Left ventricle myocardium inferior (tissue), 1 donor: ENCODE measurements at places on chromosomes 1 and 21.

DNA sequence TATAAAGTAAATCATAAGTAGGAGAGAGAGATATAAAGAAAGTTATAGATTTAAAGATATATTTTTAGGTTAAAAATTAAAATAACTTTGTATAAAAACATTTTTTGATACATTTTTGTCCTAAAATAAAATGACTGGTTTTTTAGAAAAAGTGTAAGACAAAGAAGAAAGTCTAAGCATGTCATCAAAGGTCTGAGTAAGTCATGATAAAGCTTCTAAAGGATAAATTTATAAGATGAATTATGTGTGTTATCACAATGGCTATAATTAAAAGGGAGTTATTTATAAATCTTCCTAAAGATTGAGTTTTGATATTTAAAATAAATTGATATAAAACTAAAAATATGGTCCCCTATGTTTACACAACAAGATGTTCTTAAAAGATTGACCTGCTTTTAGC lies 370.9 kb downstream of the PTPRU start:
- DNase-seq = no peak

- DNase-seq = no peak
These were observed 14.5 kb downstream of the PDZK1IP1 start for GRCh38 chr1:47175227-47175934.

GRCh38 chr1:205792481-205792881 lies 17.2 kb upstream of the RAB29 start:
- DNase-seq = no peak

DNA sequence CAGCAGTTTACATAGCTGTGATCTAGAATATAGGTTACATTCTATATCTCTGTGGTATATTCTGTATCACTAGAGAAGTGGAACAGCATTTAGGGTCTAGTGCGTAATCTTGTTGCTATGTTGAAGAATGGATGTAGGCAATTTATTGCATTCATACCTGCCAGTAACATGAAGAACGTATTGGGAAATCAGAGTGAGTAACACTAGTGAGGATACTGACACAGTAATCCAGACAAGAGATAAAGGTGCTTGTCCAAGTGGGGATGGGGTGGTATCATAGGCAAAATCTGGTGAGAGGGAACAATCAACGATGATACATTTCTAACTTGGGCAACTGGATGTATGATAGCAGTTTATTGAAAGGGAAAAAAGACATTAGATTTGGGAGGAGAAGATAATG lies 9.8 kb downstream of the PPP2R5A start:
- DNase-seq = no peak

DNA sequence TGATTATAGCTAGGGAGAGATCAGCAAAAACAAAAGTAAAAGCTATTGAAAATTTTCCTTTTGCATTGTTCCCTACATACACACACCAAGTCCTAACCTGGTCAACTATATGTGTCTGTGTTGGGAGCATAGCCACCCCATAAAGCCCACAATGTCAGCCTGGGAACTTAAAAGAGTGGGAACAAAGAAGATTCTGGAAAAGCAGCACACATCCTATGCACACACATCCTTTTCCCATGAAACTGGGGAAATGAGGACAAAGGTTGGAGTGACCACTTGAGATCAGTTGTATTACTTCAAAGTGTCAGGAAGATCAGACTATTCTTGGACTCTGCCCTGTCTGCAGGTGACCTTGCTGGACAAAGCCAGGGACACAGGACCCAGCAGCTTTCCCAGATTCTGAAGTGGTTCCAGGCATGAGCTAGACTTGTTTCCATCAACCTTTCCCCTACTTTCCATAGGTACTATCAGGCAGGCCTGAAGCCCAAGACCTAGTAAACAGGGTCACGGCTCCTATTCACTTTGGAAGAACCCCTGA lies 15.9 kb downstream of the TXNIP start:
- DNase-seq = no peak

- DNase-seq = no peak
These were observed 28.5 kb downstream of the SLC37A1 start for GRCh38 chr21:42542196-42542595.

DNA sequence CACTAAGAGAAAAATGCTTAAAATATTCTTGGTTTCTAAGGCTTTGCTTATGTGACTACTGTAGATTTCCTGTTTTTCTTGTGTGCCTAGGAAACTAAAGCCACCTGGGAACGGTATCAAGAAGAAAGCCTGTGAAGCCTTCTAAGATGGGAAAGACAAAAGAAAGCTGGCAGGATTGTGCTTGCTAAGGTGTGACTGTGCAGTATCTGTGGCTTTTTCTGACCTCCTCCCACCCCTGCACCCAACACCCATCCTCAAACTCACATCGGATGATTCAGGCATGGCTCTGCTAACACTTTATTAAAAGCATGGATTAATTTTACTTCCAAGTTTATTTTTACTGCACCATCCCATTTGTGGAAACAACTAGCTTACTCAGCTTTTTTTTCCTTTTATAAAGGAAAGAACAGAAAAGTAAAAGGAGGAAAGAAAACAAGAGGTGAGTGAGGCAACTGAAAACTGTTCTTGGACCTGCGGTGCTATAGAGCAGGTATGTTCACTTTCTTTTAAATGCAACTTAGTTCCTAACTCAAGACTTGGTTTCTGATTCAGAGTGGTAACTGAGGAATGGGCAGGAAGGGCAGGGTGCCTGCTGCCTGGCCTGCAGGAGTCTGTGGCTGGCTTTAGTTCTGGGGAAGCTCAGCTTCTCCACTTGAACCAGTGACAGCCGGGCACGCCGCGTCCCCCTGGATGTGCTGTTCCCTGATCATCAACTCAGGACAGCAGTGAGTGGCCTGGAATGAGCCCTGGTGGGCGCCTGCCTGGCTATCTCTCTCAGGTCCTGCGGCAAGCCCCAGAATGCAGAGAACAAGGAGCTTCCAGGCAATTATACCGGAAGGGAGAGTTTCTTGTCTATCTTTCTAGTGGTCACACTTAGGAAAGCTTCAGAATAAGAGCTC lies at the start of gene GBP6:
TSS of gene GBP6 (plus strand) at position 422 of the 899 bp plus-strand sequence. CDS start 4,493 bp downstream, outside the sequence.
- peak; percentile 38 for DNase-seq

DNA sequence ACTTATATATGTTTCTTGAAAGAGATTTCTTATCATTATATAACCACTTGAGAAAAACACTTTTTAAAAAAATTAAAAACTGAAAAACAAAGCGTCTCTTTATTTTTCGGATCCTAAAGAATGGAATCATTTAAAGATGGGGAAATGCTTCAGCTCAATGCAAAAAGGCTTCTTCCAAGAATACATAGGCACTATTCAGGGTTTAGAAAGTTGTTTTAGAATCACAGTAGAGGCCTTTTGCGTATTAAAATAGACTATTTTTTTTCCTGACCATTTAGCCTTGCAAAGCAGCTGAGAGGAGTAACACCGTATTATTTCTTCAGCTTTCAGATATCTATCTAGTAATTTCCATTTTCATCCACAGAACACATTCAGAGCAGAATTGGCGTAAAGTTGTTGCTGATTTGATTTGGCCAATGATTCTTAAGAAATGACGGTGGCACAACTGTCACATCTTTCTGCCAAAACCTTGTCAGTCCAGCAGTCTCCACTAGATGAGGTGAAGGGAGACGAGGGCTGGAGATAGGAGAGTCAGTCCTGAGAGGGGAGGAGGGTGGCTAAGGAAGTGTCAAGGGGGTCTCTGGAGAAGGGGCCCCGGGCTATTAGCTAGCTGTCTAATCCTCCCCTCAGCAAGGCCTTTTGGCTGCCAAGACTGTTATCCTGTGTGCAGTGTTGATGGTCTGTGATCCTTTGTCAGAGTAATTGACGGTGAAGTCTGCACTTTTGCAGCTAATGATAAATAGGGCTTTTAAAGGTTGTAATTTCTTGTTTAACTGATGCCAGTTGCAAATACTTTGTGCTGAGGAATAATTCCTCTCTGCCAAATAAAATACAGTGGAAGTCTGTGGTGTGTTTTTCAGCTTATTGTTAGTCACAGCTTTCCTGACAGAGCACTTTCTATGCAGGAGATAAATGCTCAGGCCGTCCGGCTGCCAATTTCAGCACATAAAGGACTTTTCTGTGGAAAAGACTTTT lies 34.7 kb downstream of the PRRX1 start:
- no peak for DNase-seq

DNA sequence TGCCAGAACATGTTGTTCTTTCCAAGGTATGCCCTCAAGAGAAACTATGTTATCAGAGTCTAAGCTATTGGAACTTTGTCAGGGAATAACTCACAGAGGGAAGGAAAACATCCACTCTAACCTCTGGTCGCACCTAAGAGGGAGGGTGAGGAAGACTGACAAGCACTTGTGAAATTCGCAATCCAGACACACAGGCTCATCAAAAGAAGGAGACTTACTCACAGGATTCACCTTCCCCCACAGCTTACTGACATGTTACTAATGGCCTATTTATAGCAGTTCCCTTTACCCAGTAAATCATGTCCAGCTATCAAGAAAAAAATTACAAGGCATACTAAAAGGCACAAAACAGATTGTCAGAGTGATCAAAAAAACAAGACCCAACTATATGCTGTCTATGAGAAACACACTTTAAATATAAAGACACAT lies 36.9 kb downstream of the WDR64 start:
- no peak for DNase-seq

DNA sequence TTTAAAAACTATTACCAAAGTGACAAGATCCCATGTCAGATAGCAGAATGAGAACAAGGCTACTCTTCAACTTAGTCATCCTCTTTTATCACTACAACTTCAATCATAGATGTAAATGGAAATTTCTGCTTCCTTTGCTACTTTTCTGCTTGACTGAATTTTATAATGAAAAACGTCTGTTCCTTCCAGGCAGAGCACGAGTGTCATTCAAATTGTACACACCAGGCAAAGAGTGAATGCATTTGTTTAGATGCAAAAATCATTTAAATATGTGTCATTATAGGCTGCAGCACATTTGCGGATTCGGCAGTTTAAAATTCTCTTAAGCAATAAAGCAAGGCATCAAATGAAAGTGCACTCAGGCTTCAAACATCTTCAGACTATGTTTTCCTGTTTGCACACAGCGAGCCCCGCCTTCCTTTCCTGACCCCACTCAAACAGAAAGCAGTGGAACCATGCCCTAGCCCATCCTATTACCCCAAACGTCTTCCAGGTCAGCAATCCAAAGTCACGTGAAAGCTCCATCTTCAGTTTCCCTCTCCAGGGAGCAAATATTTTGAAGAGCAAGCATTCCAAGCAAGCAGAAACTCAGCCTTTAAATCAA lies 99.6 kb downstream of the APP start:
- no peak for DNase-seq

DNA sequence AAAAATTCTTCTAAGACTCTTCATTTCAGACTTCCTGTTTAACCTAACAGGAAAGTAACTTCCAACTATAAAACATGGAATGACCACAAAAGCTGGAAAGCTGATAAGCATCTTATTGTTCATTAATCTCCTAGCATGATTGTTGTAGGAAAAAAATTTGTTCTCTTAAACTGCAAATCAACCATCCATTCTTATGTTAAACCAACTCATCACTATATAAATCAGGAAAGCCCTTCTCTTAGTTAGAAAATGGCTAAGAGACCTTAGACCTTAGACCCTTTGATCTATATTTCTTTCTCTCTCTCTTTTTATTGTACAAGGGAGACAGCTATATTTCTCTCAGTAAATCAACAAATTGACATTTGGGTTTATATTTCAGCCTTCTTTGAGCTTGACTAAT lies 101.4 kb downstream of the UBE2U start:
- DNase-seq = no peak

DNA sequence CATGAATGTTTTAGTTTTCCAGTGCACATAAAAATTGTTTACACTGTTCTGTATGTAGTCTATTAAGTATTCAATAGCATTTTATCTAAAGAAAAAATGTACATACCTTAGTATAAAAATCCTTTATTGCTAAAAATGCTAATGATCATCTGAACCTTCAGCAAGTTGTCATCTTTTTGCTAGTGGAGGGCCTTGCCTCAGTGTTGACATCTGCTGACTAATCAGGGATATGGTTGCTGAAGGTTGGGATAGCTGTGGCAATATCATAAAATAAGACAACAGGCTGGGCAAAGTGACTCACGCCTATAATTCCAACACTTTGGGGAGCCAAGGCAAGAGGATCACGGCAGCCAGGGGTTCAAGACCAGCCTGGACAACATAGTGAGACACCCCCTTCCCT lies 9.0 kb downstream of the DYNLT5 start:
- no peak for DNase-seq

- DNase-seq = peak; percentile 73
These were observed 2.2 kb downstream of the PALMD start for GRCh38 chr1:99648107-99648506.

DNA sequence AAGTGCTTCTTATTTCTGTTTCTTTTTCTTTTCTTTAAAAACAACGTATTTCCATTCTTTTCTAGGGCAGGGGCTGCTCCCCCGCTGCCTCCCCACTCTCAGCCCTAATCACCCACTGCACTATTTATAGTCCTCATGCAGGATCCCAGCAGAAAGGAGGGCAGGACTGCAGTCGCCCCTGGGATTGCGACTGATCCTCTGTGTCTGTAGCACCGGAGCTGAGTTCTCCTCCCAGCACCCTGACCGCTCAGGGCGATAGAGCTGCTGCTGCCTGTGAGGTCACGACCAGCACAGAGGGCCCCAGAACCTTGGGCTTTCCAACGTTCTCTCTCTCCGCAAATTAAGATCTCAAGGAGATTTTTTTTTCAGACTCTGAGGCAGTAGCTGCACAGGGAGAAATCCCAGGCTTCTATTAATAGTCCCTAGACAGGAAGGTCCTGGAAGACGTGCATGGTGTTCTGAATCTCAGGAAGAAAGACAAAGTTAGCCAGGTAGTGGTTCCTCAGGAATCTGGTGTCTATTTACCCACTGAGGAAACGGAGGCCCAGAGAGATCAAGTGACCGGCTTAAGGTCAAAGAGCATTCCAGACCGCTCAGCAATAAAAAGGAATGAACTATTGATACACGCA lies 46.8 kb downstream of the PRAMEF20 start:
- no peak for DNase-seq

DNA sequence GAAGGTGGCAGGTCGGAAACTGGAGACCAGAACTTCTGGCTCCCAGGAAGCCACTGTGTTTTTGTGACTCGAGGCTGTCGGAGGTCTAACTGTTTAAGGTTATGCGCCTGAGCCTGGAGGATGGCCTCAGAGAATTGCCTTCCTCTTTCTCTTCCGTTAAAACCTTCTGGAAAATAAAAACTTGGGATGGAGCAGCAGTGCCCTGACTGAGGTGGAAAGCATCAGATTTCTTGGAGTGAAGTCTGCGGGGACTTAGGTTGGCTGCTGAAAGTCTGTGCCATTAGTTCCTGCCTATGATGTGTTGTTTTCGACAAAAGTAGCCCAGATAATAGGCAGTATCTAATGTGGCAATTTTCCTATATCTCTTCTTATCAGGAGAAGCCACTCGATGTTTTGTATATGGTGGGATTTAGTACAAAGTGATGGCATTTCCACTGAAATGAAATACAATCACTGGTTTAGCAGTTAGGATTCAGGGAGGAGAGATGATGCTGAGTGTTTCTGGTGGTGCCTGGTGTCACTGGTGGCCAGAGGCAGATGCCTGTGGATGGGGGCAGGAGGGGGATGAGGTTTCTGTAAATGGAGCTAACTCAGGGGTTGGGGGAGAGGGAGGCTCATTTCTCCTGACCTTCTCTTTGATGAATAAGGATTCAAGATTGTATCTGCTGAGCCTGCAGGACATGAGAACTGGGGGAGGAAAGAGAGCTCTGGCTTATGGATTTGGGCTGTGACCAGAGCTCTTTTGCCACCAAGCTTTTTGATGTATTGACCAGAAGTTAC lies 150.8 kb downstream of the CAMTA1 start:
- DNase-seq = no peak
